ENCODE measurements at places on chromosomes 12 and 14. TPM values are rescaled to one million over a fixed set of nuclear protein-coding genes. Genes with fewer than 3 reads are reported as not detected.

DNA sequence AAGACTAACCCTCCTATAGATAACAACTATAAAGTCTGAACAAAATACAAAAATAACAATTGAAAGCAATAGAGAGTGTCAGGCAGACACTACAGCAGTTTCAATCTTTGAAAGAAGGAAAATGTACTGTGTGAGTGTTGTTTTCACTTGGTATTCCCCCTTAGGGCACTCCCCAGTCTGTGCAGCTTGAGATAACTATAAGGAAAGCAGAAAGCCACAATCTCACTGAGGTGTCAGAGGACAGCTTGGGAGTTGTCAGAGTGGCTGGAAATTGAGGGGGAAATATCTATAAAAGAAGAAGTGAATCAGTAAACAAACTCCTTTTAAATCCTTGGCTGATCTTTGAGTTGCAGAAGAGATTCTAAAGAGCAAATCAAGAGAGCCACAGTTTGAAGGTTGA lies 364.8 kb downstream of the NELL2 start:
- 0 out of 2 replicates have a peak overlapping the region, but pooled peaks have one; percentile 4 for H3K27ac ChIP-seq
- peaks cover 46% of the 10 kb centered on the region for H3K4me1 ChIP-seq
- H3K36me3 ChIP-seq: peaks cover 13% of the 10 kb centered on the region
- DNase-seq: no peak
- no peak overlapping the region for H3K4me3 ChIP-seq
- no peaks in the 10 kb centered on the region for H3K27me3 ChIP-seq

DNA sequence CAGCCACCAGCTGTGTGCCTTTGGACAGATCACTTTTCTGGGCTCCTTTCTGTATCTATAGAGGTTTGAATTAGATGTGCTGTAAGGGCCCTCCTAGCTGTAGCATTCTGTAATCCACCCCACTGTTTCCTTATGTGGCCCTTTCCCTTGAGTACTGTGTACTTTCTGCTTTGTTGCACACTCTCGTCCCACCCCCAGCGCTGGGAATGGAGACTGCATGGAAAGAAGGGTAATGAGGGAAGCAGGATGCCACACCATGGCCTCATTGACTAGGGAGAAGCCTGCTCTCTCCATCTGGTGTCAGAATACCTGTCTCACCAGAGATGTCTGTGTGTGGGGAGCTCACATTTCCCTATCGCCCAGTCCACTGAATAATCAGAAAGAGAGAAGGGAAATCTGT lies 13.6 kb upstream of the GALNT16 start:
- H3K36me3 ChIP-seq: no peaks in the 10 kb centered on the region
- no peak for DNase-seq
- no peak overlapping the region for H3K4me3 ChIP-seq
- no peaks in the 10 kb centered on the region for H3K27me3 ChIP-seq

Gene CD27
- total RNA-seq: 155 TPM

DNA sequence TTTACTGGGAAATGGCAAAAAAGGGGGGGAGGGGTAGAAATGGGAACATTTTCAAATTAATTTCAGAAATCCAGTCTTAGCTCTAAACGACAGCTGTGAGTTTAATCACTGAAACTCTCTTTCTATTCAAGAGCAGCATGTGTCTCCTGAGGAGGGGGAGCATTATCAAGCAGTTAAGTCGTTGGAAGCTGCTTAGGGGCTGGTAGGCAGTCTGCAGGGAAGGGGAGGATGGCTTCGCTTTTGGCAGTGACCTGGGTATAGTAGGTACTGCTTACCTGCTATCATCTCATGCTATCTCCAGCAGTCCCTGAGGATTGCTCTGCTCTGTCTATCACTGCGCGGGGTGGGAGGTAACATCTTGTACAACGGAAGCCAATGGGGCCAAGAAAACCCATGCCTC lies 567.4 kb downstream of the NRXN3 start:
- H3K36me3 ChIP-seq: no peaks in the 10 kb centered on the region
- H3K4me1 ChIP-seq: no peaks in the 10 kb centered on the region
- no peak overlapping the region for H3K27ac ChIP-seq

GRCh38 chr12:94172031-94172430 lies 23.7 kb downstream of the PLXNC1 start:
- no peaks in the 10 kb centered on the region for H3K27me3 ChIP-seq
- H3K36me3 ChIP-seq: no peaks in the 10 kb centered on the region
- DNase-seq: no peak
- no peak overlapping the region for H3K4me3 ChIP-seq

DNA sequence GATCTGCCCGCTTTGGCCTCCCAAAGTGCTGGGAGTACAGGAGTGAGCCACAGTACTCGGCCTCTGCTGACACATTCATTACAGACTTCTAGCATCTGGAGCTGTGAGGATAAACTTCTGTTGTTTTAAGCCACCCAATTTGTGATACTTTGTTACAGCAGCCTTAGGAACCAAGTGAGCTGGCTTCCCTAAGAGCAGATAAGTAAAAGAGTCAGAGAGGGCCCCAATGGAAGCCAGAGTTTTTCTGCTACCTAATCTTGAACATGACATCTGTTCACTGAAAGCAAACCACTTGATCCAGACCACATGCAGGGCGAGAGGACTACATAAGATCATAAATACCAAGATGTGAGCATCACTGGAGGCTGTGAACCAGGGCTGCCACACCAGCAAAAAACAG lies 3.7 kb upstream of the MAPKAPK5 start:
- H3K27me3 ChIP-seq: no peaks in the 10 kb centered on the region
- H3K4me3 ChIP-seq: no peak overlapping the region
- no peak for DNase-seq
- peaks cover 17% of the 10 kb centered on the region for H3K4me1 ChIP-seq
- H3K36me3 ChIP-seq: peaks cover 12% of the 10 kb centered on the region

GRCh38 chr12:12079291-12079690 lies 8.6 kb downstream of the BCL2L14 start:
- H3K4me3 ChIP-seq: no peak overlapping the region
- no peaks in the 10 kb centered on the region for H3K36me3 ChIP-seq
- H3K27ac ChIP-seq: no peak overlapping the region
- H3K4me1 ChIP-seq: no peaks in the 10 kb centered on the region

GRCh38 chr14:52553671-52554575 lies 1.3 kb downstream of the GPR137C start:
- H3K36me3 ChIP-seq: no peaks in the 10 kb centered on the region
- no peak overlapping the region for H3K27ac ChIP-seq
- H3K4me1 ChIP-seq: peaks cover 28% of the 10 kb centered on the region
- DNase-seq: peak; percentile 92

DNA sequence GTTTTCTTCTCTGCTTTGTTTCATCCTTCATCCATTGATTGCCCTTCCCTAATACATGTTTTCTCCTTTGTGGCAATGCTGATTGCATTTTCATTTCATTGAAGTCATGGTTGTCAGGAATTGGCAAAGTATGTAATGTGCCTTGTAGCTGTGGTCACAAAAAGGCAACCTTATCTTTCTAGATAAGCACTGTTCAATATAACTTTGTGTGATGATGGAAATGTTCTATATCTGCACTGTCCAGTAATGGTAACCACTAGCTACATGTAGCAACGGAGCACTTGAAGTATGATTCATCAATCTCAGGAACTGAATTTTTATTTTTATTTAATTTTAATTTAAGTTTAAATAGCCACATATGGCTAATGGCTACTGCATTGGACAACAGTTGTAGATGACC lies 79.8 kb downstream of the PCNX1 start:
- no peaks in the 10 kb centered on the region for H3K4me1 ChIP-seq
- H3K4me3 ChIP-seq: no peak overlapping the region
- H3K36me3 ChIP-seq: no peaks in the 10 kb centered on the region
- H3K27ac ChIP-seq: no peak overlapping the region
- no peaks in the 10 kb centered on the region for H3K27me3 ChIP-seq

- no peaks in the 10 kb centered on the region for H3K4me1 ChIP-seq
- H3K27me3 ChIP-seq: no peaks in the 10 kb centered on the region
- no peak overlapping the region for H3K4me3 ChIP-seq
- no peaks in the 10 kb centered on the region for H3K36me3 ChIP-seq
- no peak for DNase-seq
- no peak overlapping the region for H3K27ac ChIP-seq
Measured at GRCh38 chr14:105224845-105225570, 23.3 kb upstream of the BTBD6 start.

- H3K27ac ChIP-seq: no peak overlapping the region
- H3K27me3 ChIP-seq: no peaks in the 10 kb centered on the region
- no peak overlapping the region for H3K4me3 ChIP-seq
- H3K4me1 ChIP-seq: no peaks in the 10 kb centered on the region
Measured at GRCh38 chr12:127107744-127108143, 1159.2 kb upstream of the TMEM132C start.

- H3K27me3 ChIP-seq: no peaks in the 10 kb centered on the region
- H3K4me1 ChIP-seq: no peaks in the 10 kb centered on the region
- DNase-seq: no peak
- H3K4me3 ChIP-seq: no peak overlapping the region
Measured at GRCh38 chr14:91568626-91569025, 58.5 kb upstream of the PPP4R3A start.

DNA sequence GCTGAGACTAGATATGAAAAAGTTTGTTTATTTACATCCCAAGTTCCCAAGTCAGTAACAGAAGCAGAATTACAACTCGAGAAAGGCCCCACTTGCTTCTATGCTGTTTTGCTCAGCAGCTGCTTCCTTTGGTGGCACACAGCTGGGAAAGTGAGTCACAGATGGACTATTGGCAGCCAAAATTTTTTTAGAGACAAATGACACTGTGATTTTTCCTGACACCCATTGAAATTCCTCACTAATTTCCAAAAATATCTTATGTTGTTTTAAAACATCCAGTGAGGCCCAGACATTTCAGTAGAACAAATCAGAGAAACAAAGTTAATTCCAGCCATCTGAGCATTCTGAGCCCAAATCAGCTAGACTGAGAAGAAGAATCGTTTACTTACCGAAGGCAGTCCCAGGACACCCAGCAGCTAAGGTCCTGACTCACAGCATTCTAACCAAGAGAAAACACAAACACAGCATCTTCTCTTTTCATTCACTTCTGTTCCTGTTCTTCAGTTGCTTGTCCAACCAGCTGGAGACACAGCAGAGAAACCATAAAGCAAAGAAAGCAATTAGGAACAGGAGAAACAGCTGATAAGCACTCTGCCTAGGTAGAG lies 188.3 kb downstream of the DAD1 start:
- no peaks in the 10 kb centered on the region for H3K27me3 ChIP-seq
- no peak overlapping the region for H3K27ac ChIP-seq
- H3K4me1 ChIP-seq: peaks cover 31% of the 10 kb centered on the region
- H3K4me3 ChIP-seq: no peak overlapping the region

Gene GPX2
- total RNA-seq: not detected

Gene DCAF11
- total RNA-seq: 103 TPM

Gene PPP1R36
- total RNA-seq: 0.18 TPM

Gene PRDM4
- 26.1 TPM for total RNA-seq

Gene CRACR2A
- total RNA-seq: 29.3 TPM

DNA sequence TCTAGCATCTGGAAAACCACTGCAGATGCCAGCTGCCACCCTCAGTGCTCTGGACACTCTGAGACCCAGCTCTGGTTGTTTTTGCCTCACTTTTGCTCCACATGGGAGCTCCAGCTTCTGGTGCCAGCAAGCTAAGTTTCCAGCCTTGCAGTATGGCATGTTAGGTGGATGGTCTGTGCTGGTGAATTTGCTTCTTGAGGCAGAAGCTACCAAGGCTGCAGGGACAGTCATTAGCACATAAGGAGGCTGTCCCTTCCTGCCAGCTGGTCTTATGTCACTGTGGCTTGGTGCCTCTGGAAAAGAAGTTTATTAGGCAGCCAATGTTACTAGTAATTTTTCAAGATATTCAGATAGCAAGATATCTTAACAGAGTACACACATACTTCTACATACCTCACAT lies 64.2 kb upstream of the CSRP2 start:
- H3K4me1 ChIP-seq: no peaks in the 10 kb centered on the region
- no peak overlapping the region for H3K27ac ChIP-seq
- no peaks in the 10 kb centered on the region for H3K36me3 ChIP-seq
- no peaks in the 10 kb centered on the region for H3K27me3 ChIP-seq
- no peak overlapping the region for H3K4me3 ChIP-seq

GRCh38 chr14:39467889-39468524 lies 35.8 kb upstream of the FBXO33 start:
- no peak overlapping the region for H3K4me3 ChIP-seq
- no peak overlapping the region for H3K27ac ChIP-seq
- H3K4me1 ChIP-seq: peaks cover 3% of the 10 kb centered on the region
- peak; percentile 80 for DNase-seq

Gene LAG3
- total RNA-seq: 0.22 TPM

GRCh38 chr12:126343321-126343720 lies 1278.1 kb downstream of the AACS start:
- H3K4me1 ChIP-seq: no peaks in the 10 kb centered on the region
- no peak overlapping the region for H3K4me3 ChIP-seq
- H3K27me3 ChIP-seq: no peaks in the 10 kb centered on the region
- no peak overlapping the region for H3K27ac ChIP-seq

DNA sequence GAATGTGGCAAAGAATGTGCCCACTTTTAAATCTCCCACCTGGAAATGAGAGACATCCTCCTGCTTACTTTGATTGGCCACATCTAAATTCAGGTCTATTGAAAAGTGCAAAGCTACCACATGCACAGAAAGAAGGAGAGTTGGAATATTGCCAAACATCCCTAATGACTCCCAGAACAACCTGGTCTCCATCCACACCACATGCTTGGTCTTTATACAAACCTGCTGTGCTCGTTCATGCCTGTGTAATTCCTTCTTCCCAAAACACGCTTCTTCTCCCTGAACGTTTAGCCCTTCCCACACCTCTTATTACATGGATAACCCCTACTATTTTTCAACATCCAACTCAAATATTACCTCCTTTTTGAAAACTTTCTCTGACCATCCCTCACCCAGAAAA lies 66.2 kb upstream of the BCL2L14 start:
- no peaks in the 10 kb centered on the region for H3K36me3 ChIP-seq
- H3K27ac ChIP-seq: no peak overlapping the region
- no peak overlapping the region for H3K4me3 ChIP-seq
- no peaks in the 10 kb centered on the region for H3K27me3 ChIP-seq

Gene SERPINA4
- not detected for total RNA-seq

- no peak overlapping the region for H3K27ac ChIP-seq
- peaks cover 48% of the 10 kb centered on the region for H3K4me1 ChIP-seq
- no peak overlapping the region for H3K4me3 ChIP-seq
- DNase-seq: peak; percentile 93
Measured at GRCh38 chr14:60561845-60562746, 53.1 kb downstream of the SIX6 start.

- DNase-seq: peak; percentile 94
- H3K27ac ChIP-seq: peak overlapping the region; percentile 97
- peak overlapping the region; percentile 35 for H3K4me3 ChIP-seq
Measured at GRCh38 chr12:31603546-31604009, 12.6 kb upstream of the DENND5B start.

Measured in Karpas-422 (cell line).